ENCODE measurements at places on chromosomes 6 and 20.

GRCh38 chr6:7073821-7074525 lies 33.8 kb upstream of the RREB1 start:
- no peak for DNase-seq

DNA sequence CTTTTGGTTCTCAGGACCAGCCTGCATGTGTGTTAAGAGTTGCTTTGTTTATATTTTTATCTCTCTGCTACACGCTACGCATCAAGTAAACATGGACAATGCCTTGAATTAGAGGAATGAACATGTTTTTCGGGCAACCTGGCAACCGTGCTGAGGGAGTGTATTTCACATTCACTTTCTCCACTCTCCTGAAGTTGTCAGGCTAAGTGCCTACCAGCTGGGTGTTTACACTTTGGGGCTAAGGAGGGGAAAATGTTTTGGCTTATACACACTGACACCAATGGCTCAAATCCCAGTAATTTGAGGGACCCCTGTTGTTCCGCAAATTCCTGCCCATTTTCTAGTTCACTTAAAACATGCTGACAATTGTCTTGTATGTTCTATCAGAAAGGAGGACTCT lies 141.5 kb upstream of the PDE7B start:
- DNase-seq, result no peak

DNA sequence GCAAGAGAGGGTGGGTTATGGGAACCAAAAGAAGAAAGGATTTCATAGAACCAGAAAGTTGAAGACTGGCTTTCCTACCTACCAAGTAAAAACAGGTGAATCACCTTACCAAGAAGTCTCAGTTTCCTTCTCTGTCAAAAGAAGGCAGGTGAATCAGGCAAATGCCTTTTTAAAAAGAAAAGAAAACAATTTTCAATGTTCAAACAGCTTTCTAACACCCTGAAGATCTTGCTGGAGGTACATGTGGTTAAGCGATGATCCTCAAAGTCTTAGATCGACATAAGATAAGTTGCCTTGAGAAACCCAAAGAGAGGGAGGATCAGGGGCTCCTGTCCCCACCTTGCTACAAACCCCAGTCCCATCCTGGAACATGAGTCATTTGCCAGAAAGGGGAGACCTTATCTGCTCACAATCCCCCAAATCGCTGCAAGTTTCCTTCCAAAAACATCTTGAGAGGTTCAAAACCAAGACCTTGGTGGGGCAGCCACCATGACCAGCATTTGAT lies 71.6 kb downstream of the NFATC2 start:
- DNase-seq, result no peak

GRCh38 chr20:53594068-53595017 lies 704 bp upstream of the ZNF217 start:
- peak; percentile 88 for DNase-seq

DNA sequence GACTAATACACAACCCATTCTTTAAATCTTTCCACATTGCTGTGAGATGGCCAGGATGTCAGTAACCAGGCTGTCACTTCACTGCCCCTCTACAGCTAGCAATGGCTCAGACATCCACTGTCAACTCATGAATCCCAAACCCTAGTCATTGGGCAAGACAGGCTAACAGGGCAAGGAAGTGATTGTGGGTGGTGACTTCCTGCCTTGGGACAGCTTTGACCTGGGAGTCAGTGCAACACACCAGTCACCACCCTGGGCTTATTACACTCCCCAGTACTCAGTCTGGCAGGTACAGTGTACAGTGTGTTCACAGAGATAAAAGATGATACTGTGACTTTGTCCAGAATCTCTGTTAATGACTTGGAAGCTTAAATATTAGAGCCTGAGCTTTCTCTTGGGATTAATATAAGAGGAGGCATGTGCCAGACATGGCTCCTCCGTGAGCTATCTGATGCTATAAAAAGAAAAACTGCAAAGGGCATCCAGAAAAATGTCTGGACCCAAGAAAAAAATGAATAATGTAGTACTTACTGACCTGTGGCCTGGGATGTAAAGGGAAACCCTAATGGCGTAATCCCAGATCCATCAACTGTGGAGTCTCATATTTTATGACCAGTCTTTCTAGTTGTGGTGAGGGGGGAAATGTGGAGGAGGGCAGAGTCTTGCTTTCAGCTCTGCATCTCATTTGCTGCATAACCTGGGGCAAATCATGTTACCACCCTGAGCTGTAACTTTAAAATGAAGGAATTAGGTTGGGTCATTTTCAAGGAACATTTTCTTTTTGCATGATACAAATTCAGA lies 244.4 kb downstream of the SLC24A3 start:
- no peak for DNase-seq

- no peak for DNase-seq
These were observed 5.9 kb downstream of the IP6K3 start for GRCh38 chr6:33740794-33741193.

- DNase-seq, result no peak
These were observed 9.2 kb upstream of the ZNF831 start for GRCh38 chr20:59154317-59155013.

DNA sequence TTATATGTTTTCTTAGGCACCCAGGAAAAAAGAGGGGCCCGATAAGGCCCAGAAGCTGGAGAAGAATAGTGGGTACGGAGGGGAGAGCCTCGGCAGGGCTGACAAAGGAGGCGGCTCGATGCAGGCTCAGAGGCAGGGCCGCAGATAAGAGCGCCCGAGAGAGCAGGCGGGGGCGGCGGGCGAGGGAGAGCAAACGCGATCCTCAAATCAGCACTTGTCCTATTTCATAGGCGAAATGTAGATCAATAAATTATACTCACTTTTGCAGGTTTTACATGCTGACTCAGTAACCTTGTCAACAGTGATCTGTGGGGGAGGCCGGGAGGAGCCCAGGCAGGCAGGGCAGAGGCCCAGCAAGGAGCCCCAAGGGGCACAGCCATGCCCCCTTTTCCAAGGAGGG lies 42.6 kb downstream of the GRM4 start:
- no peak for DNase-seq

GRCh38 chr6:32610682-32611296 lies 21.1 kb upstream of the HLA-DRB1 start:
- DNase-seq, result no peak

GRCh38 chr20:58577871-58578598 lies 62.8 kb upstream of the APCDD1L start:
- no peak for DNase-seq

GRCh38 chr20:54172856-54173652 lies 732 bp downstream of the CYP24A1 start:
- DNase-seq, result peak; percentile 12

DNA sequence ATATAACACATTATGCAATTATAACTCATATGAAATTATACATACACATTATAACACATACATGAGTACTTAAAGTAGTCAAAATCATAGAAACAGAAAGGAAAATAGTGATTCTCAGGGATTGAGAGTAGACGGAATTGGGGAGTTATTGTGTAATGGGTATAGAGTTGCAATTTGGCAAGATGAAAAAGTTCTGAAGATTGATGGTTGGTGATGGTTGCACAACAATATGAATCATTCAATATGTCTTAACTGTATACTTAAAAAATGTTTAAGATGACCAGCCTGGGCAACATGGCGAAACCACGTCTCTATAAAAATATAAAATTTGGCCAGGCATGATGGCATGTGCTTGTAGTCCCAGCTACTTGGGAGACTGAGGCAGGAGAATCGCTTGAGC lies 372.7 kb downstream of the CDKAL1 start:
- no peak for DNase-seq

DNA sequence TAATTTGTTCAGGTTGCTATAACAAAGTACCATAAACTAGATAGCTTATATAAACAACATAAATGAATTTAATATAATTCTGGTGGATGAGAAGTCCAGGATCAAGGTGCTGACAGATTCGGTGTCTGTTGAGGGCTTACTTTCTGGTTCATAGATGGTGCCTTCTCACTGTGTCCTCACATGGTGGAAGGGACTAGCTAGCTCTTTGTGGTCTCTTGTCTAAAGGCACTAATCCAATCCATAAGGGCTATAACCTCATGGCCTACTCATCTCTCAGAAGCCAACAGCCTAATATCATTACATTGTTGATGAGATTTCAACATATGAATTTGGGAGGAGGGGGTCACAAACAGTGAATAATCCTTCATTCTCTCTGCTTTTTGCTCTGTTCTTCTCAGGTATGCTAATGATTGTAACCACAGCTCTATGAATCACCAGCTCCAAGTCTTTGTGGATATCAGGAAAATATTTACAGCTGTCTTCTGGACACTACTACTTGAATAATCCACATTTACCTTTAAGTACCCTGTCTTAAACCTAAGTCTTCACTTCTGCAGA lies 122.3 kb downstream of the NKAIN2 start:
- no peak for DNase-seq

GRCh38 chr20:23120936-23121750 lies 35.0 kb upstream of the CD93 start:
- DNase-seq, result no peak

DNA sequence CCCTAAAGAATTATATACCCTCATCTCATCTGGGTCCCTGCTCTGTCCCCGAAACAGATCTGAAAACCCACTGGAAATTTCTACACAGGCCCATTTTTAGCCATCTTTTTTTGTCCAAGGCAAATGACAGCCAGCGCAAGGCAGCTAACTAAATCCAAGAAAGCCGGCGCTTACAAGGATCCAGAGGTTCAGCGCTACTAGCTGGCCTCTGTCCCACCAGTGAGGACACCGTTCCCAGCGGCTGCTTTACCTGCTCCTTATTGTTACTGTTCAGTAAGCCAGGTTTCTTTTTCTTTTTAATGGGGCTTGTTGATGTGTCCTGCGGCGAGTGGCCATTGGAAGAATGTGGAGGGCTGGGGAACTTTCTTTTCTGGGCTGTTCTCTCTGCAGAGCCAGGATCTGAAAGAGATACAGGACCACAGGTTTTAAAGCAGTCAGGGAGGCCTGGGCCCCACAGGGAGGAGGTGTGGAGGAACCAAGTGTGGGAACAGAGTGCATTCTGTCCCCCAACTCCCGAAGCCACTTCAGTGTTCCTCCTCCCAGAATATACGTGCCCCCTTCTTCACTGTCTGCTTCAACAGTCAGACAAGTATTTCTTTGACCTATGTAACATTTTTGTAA lies 46.6 kb downstream of the ZMYND8 start:
- no peak for DNase-seq

DNA sequence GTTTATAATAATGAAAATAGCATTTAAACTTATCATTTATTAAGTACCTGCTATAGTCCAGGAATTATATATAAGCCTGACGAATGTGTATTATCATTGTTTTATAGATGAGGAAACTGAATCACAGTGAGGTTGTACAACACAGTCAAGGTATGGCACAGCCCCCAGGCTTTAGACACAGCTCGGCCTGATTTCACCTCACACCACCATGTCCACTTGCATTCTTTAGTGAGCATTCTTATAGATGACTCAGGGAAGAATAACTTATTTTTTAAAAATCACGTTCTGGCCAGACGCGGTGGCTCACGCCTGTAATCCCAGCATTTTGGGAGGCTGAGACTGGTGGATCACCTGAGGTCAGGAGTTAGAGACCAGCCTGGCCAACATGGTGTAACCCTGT lies 289.0 kb downstream of the SYNE1 start:
- DNase-seq, result no peak

DNA sequence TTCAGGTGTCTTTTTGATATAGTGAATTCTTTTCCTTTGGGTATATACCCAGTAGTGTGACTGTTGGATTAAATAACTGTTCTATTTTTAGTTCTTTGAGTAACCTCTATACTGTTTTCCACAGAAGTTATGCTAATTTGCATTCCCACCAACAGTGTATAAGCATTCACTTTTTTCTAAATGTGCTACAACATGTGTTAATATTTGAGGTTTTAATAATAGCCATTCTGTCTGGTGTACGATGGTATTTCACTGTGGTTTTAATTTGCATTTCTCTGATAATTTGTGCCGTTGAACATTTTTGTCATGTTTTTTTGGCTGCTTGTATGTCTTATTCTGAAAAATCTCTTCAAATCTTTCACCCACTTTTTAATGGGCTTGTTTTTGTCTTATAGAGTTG lies 563.5 kb downstream of the GRIK2 start:
- no peak for DNase-seq

- no peak for DNase-seq
These were observed 44.0 kb upstream of the TTPAL start for GRCh38 chr20:44431502-44432234.

DNA sequence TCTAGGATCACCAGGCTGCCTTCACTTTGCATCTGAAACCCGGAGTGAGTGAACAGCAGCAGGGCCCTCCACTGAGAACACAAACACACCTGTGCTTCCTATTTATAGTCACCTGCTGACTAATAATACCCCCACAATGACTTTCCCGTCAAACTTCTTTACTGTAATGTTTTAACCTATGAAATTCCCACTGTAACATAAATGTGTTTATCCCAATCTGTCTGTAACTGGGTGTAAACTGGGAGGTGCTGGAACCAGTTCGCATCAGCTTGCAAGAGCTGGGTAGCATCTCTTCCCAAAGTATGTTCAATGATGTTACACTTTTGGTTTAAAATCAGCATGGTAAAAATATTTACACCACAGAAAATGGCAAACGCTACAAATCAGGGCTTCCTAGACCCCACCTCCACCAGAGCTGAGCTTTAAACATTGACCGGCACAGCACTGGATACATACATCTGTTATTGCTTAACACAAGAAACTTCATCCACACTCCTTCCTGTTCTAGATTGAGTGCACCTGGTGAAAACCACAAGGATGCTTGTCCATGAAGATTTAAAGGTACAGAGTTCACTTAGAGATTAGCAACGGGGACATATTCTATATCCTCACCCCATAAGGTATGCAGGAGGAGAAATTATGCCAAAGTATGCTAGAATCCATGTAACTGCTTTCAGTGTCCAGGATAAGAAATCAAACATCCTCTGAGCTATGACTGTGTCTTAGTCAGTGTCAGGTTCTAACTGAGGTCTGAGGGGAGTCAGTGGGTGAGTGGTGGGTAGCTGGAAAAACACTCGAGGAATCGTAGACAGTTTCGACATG lies 79.0 kb downstream of the ALDH8A1 start:
- no peak for DNase-seq

DNA sequence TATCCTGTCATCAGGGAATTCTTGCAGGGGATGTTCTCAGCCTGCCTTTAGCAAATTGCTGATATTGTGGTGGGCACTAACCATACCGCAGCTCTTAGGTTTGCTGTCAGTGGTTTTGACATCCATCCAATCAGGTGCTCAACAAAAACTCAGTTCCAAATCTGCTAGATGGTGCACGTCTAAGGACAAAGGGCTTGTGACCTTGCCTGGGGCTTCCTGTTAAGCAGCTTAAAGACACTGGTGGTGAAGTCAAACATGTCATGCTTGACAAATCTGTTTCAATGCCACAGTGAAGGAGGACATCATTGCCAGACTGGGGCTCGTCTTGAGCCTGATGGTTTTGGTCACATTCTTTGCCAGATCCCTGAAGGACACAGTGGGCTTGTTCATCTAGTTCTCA lies 179.8 kb upstream of the NOX3 start:
- no peak for DNase-seq

GRCh38 chr20:32406701-32407100 lies 48.6 kb downstream of the ASXL1 start:
- no peak for DNase-seq

All from DMS79 treated with DMSO at 0.1 percent for 48 hours (cell line).